Small intestine (tissue), 16 donors: ENCODE measurements at places on chromosomes 3 and 15. TPM values are rescaled to one million over a fixed set of nuclear protein-coding genes. Genes with fewer than 3 reads are reported as not detected.
A peak's percentile ranks its signal among the peaks of the same experiment; 100 is the strongest.

- no peak overlapping the region for H3K4me3 ChIP-seq
- no peak for DNase-seq
- no peak overlapping the region for H3K27ac ChIP-seq
- H3K4me1 ChIP-seq, result no peaks in the 10 kb centered on the region
- peaks cover 5% of the 10 kb centered on the region for H3K27me3 ChIP-seq
These were observed 9.4 kb upstream of the SEC13 start for GRCh38 chr3:10330319-10330718.

DNA sequence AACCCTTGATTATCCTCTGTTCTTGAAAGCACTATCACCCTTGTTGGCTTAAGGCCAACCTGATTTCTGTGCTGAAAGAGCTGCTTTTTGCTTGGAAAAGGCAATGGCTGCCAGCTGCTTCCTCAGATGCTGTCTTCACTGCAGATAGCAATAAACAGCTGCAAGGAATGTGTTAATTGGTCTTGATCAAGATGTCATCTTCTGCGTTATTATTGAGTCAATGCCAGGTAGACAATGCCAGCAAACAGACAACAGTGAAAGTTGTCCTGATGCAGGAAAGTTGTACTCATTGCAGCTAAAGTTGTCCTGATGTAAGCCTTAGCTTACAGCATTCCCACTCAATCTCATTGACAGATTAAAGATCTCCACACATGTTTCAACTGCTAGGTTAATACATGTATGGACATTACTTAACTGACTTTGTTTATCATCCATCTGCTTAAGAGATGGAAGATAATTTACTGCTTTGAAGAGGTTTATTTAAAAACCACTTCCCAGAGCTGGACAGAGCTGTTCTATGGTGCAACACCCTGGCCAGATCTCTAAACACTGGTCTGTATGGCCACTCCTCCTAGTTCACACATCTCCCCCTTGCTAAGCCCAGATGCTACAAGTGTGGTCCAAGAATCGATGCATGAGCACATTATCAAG, 251.0 kb upstream of the MCTP2 start:
- H3K36me3 ChIP-seq, result no peaks in the 10 kb centered on the region
- peak; percentile 9 for DNase-seq
- H3K4me3 ChIP-seq, result no peak overlapping the region
- peaks cover 8% of the 10 kb centered on the region for H3K27me3 ChIP-seq
- H3K27ac ChIP-seq, result no peak overlapping the region

Gene PTPRG
- polyA plus RNA-seq, result 1.8 TPM

Gene SEMA3B
- polyA plus RNA-seq, result 144 TPM

- no peaks in the 10 kb centered on the region for H3K27me3 ChIP-seq
- no peak overlapping the region for H3K27ac ChIP-seq
- H3K4me1 ChIP-seq, result no peaks in the 10 kb centered on the region
These were observed 455.3 kb upstream of the NR2F2 start for GRCh38 chr15:95875121-95875643.

Gene CEP70
- polyA plus RNA-seq, result 23.5 TPM

GRCh38 chr15:31160297-31160696, 58.8 kb upstream of the TRPM1 start:
- DNase-seq, result no peak
- H3K27ac ChIP-seq, result no peak overlapping the region
- H3K36me3 ChIP-seq, result no peaks in the 10 kb centered on the region
- H3K4me3 ChIP-seq, result no peak overlapping the region
- no peaks in the 10 kb centered on the region for H3K27me3 ChIP-seq

DNA sequence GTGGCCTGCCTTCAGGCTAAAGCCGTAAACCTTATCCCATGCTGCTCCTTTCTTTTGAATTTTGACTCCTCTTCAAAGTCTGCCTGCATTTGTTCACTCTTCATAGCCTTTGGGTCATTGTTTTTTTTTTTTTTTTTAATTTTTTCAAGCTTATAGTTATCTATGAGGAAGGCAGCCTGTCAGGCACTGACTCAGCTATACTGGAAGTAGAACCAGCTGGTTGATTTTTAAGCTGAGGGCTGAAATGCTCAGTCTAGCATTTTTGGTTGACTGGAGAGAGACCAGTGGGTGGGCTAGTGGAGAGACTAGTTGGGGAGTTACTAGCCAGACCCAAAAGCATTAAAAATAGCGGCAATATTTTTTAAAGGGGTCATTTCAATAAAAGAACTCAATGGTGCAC, 44.1 kb downstream of the C3orf20 start:
- no peak for DNase-seq
- H3K4me3 ChIP-seq, result no peak overlapping the region
- no peaks in the 10 kb centered on the region for H3K27me3 ChIP-seq
- no peaks in the 10 kb centered on the region for H3K36me3 ChIP-seq
- no peak overlapping the region for H3K27ac ChIP-seq

GRCh38 chr3:143315766-143316165, 196.2 kb downstream of the CHST2 start:
- no peaks in the 10 kb centered on the region for H3K4me1 ChIP-seq
- no peak overlapping the region for H3K4me3 ChIP-seq
- H3K36me3 ChIP-seq, result no peaks in the 10 kb centered on the region
- no peak for DNase-seq
- no peaks in the 10 kb centered on the region for H3K27me3 ChIP-seq
- no peak overlapping the region for H3K27ac ChIP-seq

- no peaks in the 10 kb centered on the region for H3K36me3 ChIP-seq
- no peaks in the 10 kb centered on the region for H3K27me3 ChIP-seq
- no peak overlapping the region for H3K4me3 ChIP-seq
- H3K4me1 ChIP-seq, result no peaks in the 10 kb centered on the region
- no peak for DNase-seq
These were observed 11.8 kb upstream of the CSTA start for GRCh38 chr3:122313281-122313680.

Gene USP3
- 36.1 TPM for polyA plus RNA-seq

Gene LACTB
- polyA plus RNA-seq, result 15.4 TPM

- no peaks in the 10 kb centered on the region for H3K36me3 ChIP-seq
- no peak for DNase-seq
- H3K4me3 ChIP-seq, result no peak overlapping the region
- no peaks in the 10 kb centered on the region for H3K4me1 ChIP-seq
- no peak overlapping the region for H3K27ac ChIP-seq
- no peaks in the 10 kb centered on the region for H3K27me3 ChIP-seq
These were observed 316.1 kb upstream of the TPRG1 start for GRCh38 chr3:188855675-188856074.
